ENCODE measurements at places on chromosomes 4 and X. TPM values are rescaled to one million over a fixed set of nuclear protein-coding genes. Genes with fewer than 3 reads are reported as not detected.

DNA sequence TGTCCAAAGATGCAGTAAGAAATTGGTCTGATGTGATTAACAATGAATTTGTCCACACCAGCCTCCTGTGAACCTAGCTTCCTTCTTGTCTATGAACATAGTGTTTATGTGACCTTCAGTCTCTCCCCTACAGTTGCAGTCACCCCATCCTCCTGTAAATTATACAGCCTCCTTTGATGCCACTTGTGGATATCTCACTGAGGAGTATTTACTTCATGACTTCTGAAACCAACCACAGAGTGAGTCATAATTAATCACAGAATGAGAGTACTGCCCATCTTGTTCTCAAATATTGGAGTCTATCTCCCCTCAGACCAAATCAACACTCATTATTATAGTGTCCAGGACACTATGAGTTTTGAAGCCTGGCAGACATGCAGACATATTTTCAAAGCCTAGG lies 27.3 kb upstream of the XAGE2 start:
- no peak for DNase-seq

DNA sequence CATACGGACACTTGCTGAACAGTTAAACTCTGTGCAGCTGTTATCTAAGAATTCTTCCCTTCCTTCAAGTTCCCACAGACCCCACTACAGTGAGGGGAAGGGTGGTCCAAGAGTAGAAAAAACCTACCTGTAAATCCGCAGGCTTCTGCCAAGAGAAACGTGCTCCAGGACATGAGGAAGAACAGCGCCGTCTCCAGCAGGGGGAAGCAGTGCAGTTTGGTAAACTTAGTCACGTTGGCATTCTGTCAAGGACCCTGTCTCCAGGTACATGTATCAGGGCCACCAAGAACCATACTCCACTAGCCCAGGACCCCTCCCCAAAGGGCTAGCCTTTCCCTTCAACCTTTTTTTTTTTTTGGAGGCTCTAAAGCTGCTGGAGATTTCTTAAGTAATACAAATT lies 79.9 kb downstream of the CHST7 start:
- no peak for DNase-seq

DNA sequence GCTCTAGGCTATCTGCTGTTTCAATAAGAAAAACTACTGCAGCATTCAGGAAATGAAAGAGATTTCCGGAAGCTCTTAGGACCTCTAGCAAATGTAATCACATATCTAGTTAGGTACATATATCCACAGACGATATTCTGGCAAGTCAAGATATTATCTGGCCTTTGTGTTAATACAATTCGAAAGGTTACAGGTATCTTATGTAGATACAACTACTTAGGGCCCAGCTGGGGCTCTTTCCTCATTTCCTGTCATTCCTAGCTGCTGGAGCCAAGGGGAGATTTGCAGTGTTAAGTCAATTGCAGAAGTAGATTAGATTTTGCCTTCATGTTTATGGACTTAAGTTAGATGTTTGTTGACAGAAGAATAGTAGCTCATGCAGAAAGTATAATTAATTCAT lies 299.5 kb downstream of the ARHGAP24 start:
- DNase-seq: no peak

GRCh38 chrX:109863811-109864210 lies 130.8 kb upstream of the ACSL4 start:
- DNase-seq: no peak

DNA sequence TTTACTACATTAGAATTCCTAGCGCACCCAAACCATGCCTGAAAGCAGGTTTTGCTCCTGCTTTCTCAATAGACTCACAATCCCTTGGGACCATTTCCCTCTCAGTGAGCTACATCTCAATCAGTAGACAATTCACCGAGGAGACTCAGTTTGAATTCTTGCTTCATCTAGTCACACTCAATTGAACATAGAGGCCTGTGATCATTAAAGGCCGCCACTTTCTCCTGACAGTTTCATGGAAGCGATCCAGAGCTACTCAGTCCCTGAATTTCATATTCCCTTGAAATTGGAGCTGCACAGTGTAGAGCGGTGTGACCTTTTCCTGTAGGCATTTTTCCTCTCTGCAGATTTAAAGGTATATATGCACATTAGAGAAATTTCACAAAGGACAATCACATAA lies 193.9 kb upstream of the SPOCK3 start:
- DNase-seq: no peak

- no peak for DNase-seq
Measured at GRCh38 chr4:109574931-109575804, 15.1 kb downstream of the MCUB start.

DNA sequence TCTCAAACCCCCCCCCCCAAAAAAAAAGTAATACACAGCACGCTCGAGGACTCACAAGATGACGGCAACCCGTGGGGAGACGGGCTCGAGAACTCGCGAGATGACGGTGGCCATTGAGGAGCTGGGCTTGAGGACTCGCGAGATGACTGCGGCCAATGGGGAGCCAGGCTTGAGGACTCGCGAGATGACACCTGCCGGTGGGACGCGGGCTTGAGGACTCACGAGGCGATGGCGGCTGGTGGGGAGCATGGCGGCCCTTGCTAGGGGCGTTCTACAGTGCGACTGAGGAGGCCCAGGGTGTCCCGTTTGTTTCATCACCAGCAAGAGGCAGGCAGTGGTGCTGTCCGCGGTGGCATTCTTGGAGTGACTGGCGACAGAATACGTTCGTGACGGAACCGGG lies 172.4 kb upstream of the MAGEB16 start:
- DNase-seq: no peak

- no peak for DNase-seq
Measured at GRCh38 chrX:106615041-106615440, 3.3 kb downstream of the RADX start.

GRCh38 chrX:118571836-118572235 lies 76.2 kb downstream of the DOCK11 start:
- no peak for DNase-seq

The INTU gene
- total RNA-seq: 11.4 TPM

- DNase-seq: no peak
Measured at GRCh38 chr4:106444557-106444956, 76.0 kb upstream of the GIMD1 start.

- no peak for DNase-seq
Measured at GRCh38 chr4:5808081-5808741, 84.7 kb downstream of the CRMP1 start.

DNA sequence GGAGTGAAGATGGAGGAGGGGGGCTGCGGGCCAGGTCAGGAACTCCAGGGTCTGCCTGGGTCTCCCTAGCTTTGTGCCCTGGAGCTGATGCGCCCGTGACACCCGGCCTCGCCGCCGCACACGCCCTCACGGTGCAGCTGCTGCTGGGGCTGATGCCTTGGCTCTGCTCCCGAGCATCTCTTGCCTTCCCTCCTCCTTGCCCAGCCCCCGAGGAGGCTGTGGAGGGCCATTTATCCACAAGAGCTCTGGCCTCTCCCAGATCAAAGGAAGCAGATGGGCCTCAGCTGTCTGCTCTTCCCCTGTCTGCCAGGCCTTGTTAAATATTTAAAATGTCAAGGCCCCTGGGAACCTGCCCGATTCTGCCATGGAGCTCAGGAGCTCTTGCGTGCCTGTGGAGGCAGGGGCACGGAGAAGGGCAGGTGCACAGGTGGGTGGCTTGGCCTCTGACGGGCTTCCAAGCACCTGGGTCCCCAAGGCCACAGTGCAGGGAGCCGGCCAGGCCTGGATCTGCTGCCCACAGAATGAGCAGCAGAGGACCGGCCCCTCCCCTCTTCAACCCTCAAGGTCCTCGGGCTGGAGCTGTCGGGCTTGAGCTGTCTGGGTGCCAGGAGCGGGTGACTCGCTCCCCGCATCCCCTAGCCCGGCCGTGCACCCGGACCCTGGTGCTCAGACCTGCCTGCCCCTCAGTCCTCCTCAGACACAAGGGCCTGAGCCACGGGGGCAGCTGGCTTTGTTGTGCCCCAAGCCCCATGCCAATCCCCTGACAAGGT lies 20.3 kb downstream of the ATP2B3 start:
- no peak for DNase-seq

DNA sequence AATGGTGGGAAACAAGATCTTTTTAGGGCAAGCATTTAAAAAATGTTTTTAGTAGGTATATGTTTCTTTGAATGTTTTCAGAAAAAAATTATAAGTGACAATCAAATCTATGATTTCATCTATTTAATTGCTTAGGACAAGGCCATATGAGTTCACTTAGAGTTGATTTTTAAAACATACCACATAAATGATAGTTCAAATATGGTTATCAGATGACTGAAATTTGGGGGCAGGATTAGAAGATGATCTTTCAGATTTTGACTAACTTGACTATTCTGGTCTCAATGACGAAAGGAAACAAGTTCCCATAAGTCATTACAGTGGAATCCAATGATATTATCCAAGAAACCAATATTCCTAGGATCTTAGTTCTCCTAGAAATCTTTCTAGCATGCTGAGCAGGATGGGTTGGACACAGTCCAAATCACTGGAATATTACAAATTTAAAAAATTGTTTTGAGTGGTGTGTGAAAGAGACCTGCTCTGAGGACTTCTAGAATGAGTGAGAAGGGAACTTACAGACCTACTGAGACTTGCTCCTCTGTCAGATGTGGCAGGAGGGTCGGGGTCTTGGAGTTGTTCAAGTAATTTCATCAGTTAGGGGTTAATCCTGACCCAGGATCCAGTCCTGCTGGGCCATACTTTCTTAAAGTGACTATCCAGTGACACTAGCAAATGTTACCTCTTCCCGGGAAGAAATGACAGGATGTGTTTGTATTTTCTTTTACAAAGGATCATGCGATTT lies 20.0 kb downstream of the RHOH start:
- DNase-seq: no peak

The ITM2A gene
- 44.4 TPM for total RNA-seq

GRCh38 chr4:14857981-14858380 lies 144.3 kb upstream of the CPEB2 start:
- no peak for DNase-seq

- DNase-seq: no peak
Measured at GRCh38 chr4:38769441-38769840, 13.3 kb downstream of the TLR10 start.

- DNase-seq: no peak
Measured at GRCh38 chr4:144787365-144788258, 141.7 kb downstream of the HHIP start.

The TCEAL7 gene
- 2.6 TPM for total RNA-seq

DNA sequence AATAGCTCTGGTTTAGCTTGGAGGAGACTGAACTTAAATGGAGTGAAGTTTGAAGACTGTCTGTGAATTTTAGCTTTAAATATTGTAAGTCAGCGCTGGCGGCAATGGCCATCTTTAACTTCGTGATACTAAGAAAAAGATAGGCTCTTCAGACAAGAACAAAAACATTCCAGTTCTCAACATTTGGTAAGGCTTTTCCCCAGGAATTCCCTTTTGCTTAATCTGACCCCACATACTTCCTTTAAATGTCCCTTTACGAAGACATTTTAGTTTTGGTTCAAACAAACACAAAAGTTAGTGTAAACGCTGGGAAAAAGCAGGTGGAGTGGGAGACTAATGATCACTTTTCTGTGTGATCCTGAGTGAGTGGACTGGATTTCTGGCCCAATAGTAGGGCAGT lies 106.2 kb downstream of the MAML3 start:
- no peak for DNase-seq

- no peak for DNase-seq
Measured at GRCh38 chr4:100081491-100081890, 108.8 kb downstream of the DDIT4L start.

The UGT2A1 gene
- not detected for total RNA-seq

The NSUN7 gene
- 5.7 TPM for total RNA-seq

DNA sequence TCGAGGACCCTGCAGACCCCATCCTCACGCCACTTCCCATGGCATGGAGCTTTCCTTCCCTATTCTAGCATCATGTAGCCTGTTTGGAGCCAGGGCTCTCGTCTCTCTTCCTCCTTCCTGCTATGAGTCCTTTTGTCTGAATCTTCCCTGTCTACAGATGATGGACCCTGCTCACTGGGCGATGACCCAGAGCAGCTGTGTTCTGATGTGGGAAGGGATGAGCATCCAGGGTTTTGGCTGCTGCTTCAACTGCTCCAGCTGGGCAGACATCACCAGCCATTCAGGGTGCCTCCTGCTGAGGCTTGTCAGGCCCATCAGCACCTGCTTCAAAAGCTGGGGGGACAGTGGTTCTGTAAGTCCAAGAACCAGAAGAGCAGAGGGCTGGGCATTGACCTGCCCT lies 3.2 kb upstream of the CCKAR start:
- no peak for DNase-seq

DNA sequence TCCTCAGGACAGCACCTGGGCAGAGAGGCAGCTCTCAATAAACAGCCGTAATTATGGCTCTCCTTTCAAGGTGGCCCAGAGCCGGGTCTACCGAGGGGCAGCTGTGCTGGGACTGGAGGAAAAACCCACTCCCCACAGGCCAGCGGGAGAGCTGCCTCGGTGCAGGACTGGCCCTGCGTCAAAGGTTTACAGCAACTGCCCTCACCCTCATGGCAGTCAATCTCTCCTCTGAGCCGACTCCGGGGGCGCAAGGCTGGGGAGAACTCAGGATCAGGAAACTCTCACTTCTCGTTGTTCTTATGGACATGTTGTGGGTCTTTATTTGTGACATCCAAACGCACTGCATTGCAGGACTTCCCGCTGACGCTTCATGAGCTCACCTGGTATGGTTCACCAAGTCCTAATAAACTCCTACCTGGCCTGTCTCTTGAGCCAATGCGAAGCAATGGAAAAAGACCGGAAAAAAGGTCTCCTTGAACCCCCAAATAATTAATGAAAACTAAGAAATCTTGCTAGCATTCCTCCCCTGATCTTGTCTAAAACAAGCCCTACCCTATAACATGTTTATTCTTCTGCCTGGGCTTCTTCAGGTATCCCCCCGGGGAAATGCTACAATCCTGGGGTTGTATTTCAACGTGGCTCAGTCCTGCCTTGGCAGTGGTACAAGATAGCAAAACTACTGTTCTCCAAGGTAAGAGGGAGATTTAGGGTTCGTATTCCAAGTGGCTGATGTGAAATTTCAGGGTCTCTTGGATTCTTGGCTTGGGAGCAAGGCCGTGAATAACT lies 50.1 kb upstream of the CDKN2AIP start:
- no peak for DNase-seq

The COMMD8 gene
- 14.2 TPM for total RNA-seq

DNA sequence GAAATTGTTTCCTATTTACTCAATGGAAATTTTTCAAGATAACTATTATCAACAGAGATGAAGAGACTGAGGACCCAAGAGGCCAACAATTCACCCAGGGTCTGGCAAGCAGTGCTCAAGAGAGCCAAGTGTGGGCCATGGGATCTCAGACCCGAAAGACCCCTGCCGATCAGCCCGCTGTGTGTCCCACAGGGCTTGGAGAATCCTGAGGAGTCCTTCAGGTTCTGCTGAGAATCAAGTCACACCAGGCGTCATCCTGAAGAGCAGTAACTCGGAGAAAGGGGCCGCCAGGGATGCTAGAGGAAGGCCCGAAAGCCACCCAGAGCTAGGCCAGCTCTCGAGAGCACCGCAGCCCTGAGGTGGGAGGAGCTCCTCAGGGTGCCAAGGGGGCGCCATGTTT lies 48.7 kb downstream of the FGFRL1 start:
- no peak for DNase-seq

GRCh38 chr4:143076723-143077122 lies 108.0 kb upstream of the USP38 start:
- DNase-seq: no peak

- no peak for DNase-seq
Measured at GRCh38 chr4:187478292-187479140, 517.1 kb upstream of the ZFP42 start.

All from upper lobe of right lung (tissue), 1 donor.